Suprapubic skin (tissue), 4 donors: ENCODE measurements at places on chromosomes 6 and 20. TPM values are rescaled to one million over a fixed set of nuclear protein-coding genes. Genes with fewer than 3 reads are reported as not detected.

DNA sequence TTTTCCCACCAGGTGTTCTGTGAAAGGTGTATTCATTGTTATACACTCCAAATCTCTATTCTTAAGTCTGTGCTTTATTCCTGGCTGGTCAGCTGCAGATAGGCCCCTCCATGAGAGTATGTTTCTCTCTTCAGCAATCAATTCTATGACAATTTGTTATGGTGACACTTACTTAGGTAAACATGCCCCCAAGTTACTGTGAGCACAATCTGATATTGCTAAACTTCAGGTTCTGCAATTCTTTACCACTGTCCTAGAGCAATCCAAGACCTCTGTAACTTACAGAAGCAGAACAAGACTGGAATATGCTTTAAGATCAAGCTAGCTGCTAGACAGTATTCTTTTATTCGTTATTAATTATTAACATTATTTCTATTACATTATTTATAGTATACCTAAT lies 391.9 kb downstream of the FRK start:
- no peak for DNase-seq

- no peak for DNase-seq
Observed at GRCh38 chr6:11956781-11957180, 55.3 kb upstream of the HIVEP1 start.

GRCh38 chr6:85418059-85418458 lies 31.8 kb upstream of the NT5E start:
- no peak for DNase-seq

Gene VSX1
- not detected for total RNA-seq

- no peak for DNase-seq
Observed at GRCh38 chr6:49790341-49790740, 3.3 kb upstream of the PGK2 start.

Gene ULBP2
- 0.76 TPM for total RNA-seq

Gene SLC17A2
- not detected for total RNA-seq

DNA sequence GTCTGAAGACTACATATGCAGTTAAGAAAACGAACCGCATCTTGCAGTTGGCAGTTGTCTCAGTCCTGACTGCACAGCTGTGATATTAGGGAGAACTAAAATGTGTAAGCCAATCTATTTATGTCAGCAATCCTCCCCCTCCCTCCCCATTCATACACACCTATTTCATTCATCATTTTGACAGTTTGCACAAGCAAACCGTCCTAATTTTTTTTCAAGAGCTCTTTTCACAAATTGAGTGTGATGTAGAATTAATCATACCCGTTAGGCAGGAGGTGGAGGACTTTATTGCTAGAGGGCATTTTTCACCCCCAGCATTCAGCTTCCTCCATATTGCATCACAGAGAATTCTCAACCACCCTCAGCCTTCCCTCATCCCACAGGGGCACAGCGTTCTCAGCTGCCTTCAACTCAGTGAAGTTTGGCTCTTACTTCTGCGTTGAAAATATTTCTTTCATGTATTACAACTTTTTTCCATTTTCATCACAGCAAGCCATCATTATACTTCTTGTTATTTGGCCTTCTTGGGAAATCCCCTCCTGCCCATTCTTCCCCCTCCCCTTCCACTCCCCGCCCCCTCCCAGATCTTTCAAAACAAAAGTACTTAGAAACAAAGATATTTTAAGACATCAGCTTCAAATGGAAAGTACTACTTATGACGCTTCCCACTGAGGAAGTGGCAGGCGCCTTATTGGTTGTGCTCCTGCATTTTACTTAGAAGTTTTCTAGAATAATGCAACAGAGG lies 37.5 kb downstream of the NOX3 start:
- peak; percentile 59 for DNase-seq

DNA sequence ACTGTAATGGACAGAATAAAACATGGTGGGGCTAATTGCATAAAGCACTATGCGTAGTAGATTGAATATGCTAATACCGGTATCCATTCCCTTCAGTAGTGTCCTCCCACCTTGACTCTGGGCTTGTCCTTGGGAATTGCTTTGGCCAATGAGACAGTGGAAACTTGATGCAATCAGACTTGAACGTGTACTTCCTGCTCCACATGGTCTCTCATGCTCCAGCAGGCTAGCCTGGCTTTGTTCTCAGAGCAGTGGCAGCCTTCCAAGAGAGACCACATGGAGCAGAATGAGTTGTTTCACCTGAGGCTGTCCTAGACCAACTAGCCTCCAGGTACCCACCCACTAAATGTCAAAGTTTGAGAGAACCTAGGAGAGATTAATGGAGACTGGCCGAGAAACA lies 37.0 kb upstream of the BTBD3 start:
- DNase-seq, result no peak

DNA sequence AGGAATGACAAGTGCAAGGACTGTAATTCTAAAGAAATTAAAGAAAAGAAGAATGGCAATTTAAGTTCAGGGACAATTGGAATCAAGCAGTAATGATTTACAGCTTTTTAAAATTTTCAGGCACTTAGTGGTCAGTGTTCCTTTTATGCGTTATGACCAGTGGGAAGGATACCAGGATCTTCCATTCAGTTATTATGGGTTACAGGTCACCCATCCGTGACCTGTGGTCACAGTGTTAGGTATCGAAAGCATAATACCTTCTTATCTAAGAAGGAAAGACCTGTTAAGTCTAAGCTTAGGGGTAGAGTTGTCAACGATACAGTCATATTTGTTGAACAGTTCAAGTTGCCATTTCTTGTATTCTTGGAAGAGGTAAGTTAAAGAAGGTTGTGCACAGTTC lies 253.8 kb downstream of the LAMA2 start:
- DNase-seq, result no peak

- no peak for DNase-seq
Observed at GRCh38 chr6:85585741-85586140, 7.9 kb downstream of the SNX14 start.

Gene TMEM244
- total RNA-seq, result not detected

Gene UQCC2
- total RNA-seq, result 39.4 TPM

Gene TRIM39
- total RNA-seq, result 6.6 TPM

DNA sequence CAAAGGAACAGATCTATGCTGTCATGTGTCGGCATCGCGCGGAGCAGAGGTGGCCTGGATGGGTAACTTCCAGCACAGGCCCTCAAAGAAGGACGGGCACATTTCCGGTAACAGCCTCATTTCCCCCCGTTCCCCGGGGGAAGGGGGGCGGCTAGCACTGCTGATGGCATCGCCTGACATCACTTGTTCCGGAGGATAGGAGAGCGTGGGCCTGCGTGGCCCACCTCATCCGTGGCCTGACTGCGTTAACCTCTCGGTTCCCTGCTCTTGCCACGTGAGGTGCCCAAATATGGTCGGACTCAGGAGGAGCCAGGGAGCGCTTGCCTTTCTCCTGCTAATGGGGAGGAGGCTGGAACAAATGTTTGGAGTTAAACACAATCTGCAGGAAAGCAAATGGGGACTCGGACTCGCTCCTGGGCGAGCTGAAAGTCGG lies at the start of gene AKAP12:
Gene AKAP12, plus strand, starts transcription at position 365 of the 433 bp plus-strand sequence. CDS start 596 bp downstream, outside the sequence.
- DNase-seq, result peak; percentile 73

Gene FAM162B
- 1.4 TPM for total RNA-seq

GRCh38 chr6:143276436-143276835 lies 174.1 kb downstream of the ADAT2 start:
- DNase-seq, result no peak

DNA sequence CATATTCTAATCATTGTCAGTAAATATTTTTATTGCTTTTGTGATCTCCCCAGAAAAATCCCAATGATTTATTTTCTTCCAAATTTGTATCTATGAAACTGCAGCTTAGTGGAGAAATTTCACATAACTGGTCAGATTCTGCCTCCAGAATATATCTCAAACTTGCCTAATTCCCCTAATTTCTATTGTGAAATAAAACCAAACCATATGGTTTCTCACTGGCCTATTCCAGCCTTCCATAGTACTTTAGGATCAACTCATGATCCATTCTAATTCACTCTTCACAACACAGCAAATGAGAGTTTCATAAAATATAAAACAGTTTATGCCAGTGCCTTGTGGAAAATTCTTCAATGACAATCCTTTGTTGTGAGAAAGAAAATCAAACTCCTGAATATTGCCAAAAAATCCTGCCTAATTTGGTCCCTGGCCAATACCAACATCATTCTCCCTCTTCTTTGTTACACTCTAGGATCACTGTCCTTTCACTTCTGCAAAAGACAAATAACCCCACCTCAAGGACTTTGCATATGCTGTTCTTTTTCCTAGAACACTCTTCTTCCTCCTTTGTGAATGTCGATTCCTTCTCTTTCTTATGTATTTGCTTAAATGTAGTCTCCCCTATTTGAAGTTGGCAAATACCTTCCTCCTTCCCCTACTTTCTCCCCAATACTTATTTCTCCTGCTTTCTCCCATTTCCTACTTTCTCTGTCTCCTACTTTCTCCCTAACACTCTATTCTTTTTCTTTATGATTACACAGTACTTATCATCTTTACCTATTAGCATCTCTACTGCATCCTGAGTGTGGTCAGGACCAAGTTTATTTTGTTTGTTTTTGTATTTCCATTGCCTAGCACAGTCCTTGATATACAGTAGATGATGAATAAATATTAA lies 587.5 kb downstream of the RFPL4B start:
- DNase-seq, result no peak

DNA sequence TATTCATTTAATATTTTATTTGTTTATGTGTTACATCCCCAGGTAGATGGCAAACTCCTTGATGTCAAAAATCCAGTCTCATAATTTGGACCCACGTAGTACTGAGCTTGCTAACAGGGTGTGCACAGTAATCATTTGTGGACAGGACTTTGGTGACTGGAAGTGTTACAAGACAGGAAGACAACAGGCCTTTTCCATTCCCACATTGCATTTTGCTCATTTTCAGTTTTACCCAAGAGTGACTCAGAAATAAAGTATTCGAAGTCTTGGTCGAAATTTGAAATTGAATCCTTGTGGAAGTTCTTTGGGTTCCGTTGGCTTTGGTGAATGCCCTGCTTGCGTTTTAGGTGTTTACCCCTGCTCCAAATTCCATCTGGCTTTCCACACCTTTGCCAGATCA lies 63.0 kb upstream of the THBS2 start:
- DNase-seq, result no peak

- no peak for DNase-seq
Observed at GRCh38 chr6:25447570-25447929, 168.4 kb downstream of the CARMIL1 start.

DNA sequence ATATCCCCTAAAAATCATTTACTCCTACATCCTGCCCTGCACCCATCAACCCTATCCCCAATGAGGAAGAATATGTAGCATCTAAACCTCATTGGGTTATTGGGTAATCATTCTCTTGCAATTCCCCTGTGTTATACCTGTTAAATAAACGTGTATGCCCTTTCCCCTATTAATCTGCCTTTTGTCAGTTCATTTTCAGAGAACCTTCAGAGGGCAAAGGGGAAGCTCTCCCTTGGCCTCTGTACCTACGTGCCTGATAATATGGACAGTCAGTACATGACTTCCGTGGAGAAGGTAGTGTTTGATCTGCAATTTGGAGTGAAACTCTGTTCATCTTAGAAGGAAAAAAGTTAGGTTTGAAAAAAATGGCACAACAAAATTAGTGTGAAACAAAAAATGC lies 173.5 kb upstream of the RUNX2 start:
- no peak for DNase-seq

DNA sequence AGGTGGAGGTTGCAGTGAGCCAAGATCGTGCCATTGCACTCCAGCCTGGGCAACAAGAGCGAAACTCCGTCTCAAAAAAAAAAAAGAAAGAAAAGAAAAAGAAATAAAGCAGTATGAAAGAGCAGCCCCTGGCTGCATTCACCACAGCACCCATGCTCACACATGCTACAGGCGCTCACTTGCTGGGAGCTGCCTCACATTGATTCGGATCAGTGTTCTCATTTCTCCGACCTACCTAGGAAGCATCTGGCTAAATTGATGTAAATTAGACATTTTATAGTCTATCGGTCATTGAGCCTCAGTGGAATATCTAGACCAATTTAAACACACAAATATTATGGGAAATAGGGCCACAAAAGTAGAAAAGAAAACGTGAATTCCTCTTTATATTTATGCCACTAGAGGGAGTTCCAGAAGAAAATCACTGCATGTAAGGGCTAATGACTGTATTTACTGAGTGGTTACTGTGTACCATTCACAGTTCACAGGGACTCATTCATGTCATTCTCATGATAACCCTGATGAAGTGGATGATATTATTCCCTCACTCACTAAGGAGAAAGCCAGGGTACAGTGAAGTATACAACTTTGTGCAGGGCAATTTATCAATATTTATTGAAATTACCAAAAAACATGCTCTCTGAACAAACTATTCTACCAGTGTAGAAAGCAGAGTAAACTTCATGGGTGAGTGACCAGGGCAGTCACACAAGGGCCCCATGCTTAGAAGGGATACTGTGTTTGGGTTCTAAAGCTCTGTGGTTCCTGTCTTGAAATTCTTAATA lies 5.3 kb upstream of the MOG start:
- no peak for DNase-seq

DNA sequence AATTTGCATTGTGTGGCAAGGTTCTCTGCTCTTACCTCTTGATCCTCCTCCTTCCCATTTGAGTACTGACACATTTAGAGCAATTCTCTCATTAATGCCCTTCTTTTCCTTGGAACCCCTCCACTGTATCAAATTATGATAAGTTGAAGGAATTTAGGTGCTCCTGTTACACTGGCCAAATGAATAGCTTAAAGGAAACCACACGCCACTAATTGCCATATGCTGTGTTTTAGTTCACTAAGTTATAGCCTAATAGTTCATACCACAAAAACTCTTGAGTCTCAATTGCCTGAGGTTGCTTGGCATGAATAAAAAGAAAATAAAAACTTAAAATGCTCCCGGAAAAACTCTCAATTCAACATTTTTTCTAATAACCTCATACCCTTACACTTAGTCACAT lies 1239.3 kb downstream of the EPHA7 start:
- DNase-seq, result no peak

GRCh38 chr20:47642118-47642517 lies 140.4 kb downstream of the NCOA3 start:
- no peak for DNase-seq

DNA sequence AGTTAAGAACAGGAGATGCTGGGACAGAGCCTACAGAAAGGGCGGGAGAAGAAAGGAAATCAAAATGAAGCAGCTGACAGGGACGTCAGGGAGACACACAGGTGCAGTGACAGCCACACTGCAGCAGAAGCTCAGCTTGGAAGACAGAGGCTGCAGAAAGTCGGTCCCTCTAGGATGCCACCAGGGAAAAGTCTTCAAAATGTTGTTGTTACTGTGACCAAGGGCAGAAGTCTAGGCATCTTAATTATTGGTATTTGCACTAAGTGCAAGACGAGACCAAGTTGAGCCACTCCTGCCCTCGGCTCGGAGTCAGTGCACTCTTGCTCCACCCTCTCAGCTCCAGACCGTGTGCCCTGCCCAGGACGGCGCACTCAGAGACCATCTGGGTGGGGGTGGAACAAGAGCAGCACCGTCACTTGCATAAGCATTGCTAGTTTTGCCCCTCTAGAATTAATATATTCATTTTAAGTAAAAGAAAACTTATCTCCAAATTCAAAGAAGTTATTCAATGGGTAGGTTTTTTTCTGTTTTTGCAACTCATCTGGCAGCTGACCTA lies 2.6 kb downstream of the PRR18 start:
- no peak for DNase-seq

DNA sequence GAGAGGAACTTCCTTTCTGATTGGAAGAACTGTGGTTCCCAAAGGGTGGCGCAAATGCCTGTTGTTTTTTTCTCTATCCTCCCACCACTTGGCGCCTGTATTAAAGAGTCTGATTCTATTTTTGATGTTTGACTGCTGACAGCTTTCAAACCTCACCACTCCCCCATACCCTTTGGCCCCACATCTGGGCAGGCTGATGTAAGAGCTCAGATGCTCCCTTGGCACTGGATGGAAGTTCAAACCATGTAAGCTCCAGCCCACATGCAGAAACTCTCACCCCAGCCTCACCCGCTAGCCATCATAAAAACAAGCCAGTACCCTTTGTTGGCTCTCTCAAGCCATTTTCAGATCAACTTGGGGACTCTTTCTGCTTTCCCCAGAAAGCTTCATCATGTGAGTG lies 20.0 kb upstream of the TMEM14A start:
- DNase-seq, result no peak

Gene CRYBG1
- 105 TPM for total RNA-seq
